ENCODE measurements at places on chromosomes 16 and 17. TPM values are rescaled to one million over a fixed set of nuclear protein-coding genes. Genes with fewer than 3 reads are reported as not detected.

The CTRB1 gene
- total RNA-seq = not detected

The CCL7 gene
- total RNA-seq = not detected

The MYO15A gene
- total RNA-seq = 1.5 TPM

The ZNF23 gene
- total RNA-seq = 17.6 TPM

GRCh38 chr17:45992175-45992574 lies 6.9 kb upstream of the STH start:
- no peaks in the 10 kb centered on the region for H3K4me1 ChIP-seq
- no peaks in the 10 kb centered on the region for H3K27me3 ChIP-seq
- no peak overlapping the region for H3K27ac ChIP-seq
- DNase-seq = no peak
- H3K36me3 ChIP-seq = no peaks in the 10 kb centered on the region

- H3K4me1 ChIP-seq = no peaks in the 10 kb centered on the region
- H3K27me3 ChIP-seq = peaks cover 12% of the 10 kb centered on the region
- DNase-seq = no peak
- no peak overlapping the region for H3K27ac ChIP-seq
- no peak overlapping the region for H3K4me3 ChIP-seq
These were observed 34.1 kb downstream of the MEOX1 start for GRCh38 chr17:43627653-43628052.

DNA sequence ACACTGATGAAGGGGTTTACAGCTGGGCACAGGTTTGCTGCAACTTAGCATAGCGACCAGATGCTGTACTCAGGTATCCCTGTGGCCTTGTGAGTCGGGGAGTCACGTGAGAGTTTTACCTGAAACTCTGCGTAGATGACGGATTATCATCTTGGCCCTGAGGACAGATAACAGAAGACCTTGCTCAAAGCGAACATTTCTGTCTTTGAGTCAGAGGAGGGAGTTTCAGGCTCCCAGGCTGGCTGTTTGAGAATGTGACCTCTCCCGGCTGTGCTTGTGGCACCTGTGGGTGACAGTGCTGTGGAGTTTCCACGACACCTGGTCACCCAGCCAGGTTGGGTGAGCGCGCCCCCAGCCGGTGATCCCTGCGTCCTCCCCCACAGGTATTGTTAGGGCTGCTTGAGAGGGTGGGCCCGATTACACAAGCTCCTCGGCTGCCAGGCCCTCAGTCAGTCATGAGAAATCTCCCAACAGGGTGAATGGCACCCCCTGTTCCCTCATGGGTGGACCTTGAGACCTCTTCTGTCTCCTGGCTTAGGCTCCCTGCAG lies 44.4 kb upstream of the CRISPLD2 start:
- peaks cover 28% of the 10 kb centered on the region for H3K36me3 ChIP-seq
- no peak overlapping the region for H3K4me3 ChIP-seq
- H3K4me1 ChIP-seq = no peaks in the 10 kb centered on the region
- no peak for DNase-seq
- H3K27me3 ChIP-seq = no peaks in the 10 kb centered on the region
- no peak overlapping the region for H3K27ac ChIP-seq

GRCh38 chr17:13086142-13086769 lies 68.4 kb upstream of the ELAC2 start:
- H3K4me1 ChIP-seq = peaks cover 10% of the 10 kb centered on the region
- DNase-seq = no peak
- H3K36me3 ChIP-seq = no peaks in the 10 kb centered on the region
- no peak overlapping the region for H3K4me3 ChIP-seq

DNA sequence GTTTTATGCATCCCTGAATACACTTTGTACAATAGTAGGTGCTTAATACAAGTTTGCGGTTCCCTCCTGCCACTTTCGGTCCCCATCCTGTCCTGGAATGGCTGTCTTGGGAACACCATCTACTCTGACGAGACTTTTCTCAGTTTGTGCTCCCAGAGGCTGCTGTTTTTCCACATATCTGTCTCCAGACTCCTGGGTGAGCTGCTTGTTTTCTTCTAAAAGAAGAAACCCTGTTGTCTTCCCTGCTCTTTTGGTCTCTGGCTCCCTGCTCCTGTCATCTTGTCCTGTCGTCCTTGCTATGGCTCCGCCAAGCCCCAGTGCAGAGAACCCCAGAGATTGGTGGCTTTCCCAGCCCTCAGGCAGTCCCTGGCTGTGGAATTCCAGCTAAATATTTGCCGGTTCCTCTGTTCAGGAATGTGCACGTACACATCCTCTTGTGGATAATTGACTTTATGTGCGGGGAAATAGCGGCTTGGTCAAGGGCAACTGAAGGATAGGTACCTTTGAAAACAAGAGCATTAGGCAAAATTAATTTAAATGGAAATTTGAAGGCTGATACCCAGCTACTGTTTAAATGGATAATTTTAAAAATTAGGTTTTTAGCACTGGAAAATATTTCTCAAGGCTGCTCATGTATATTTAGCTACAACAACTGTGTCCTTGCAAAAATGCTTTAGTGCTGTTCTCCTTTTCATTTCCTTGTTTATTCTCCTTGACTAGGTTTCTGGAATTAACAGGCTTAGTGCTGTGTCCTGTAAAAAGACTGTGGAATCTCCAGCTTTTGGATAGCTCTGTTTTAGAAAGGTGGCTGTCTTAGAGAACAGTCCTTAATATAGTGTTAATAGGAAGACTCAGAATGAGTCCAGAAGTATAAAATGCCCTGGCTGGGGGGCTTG lies 50.2 kb upstream of the SLC12A3 start:
- no peak overlapping the region for H3K27ac ChIP-seq
- no peaks in the 10 kb centered on the region for H3K27me3 ChIP-seq
- no peak for DNase-seq
- H3K36me3 ChIP-seq = peaks cover 1% of the 10 kb centered on the region
- no peak overlapping the region for H3K4me3 ChIP-seq
- H3K4me1 ChIP-seq = no peaks in the 10 kb centered on the region

Measured in naive thymus-derived CD8-positive, alpha-beta T cell (primary cell).